GM13977 (cell line): ENCODE measurements at places on chromosomes 4 and X.

- DNase-seq: no peak
Measured at GRCh38 chr4:183409934-183410333, 34.5 kb upstream of the CDKN2AIP start.

DNA sequence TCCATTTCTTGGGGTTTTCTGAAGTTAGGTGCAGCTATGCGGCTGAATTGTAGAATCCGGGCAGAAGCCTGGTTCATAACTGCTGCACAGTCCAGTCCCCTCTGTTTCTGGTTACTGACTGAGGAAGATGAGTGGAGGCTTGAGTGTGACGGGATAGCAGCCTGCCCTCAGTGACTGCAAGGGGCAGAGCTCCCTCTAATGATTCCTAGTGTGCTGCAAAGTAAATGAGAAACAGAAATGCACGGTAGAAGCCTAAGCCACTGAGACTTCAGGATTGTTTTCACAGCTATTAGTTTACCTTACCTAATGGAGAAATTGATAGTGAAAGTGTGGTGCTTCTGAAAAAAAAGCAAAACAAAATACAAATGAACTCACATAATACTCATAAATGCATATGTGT lies 189.2 kb downstream of the GPM6A start:
- DNase-seq: no peak

- DNase-seq: no peak
Measured at GRCh38 chrX:3806630-3807029, 93.2 kb upstream of the PRKX start.

DNA sequence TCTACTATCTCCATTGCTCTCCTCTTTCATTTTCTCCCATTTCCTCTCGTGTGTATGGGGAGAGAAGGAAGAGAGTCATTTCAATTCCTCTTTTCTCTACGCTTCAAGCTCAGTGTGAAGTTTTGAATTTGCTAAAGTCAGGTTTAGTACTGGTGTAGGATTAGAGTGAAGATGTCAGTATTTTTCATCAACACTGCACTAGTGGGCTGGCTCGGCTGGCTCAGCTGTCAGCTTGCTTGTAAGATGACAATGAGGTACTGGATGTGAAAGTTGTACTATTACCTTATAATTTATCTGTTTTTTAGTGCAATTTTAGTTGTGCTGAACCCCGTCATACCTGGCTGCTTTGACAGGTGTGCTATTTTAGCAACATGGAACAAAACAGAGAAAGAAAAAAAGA lies 2.1 kb upstream of the SH2D1A start:
- DNase-seq: no peak

- DNase-seq: no peak
Measured at GRCh38 chrX:93528917-93529316, 144.5 kb downstream of the NAP1L3 start.

- DNase-seq: no peak
Measured at GRCh38 chrX:93741811-93742210, 67.8 kb downstream of the FAM133A start.

- DNase-seq: no peak
Measured at GRCh38 chr4:96955691-96956090, 1115.8 kb downstream of the PDHA2 start.

- DNase-seq: no peak
Measured at GRCh38 chrX:78746496-78746895, 1.0 kb upstream of the LPAR4 start.

DNA sequence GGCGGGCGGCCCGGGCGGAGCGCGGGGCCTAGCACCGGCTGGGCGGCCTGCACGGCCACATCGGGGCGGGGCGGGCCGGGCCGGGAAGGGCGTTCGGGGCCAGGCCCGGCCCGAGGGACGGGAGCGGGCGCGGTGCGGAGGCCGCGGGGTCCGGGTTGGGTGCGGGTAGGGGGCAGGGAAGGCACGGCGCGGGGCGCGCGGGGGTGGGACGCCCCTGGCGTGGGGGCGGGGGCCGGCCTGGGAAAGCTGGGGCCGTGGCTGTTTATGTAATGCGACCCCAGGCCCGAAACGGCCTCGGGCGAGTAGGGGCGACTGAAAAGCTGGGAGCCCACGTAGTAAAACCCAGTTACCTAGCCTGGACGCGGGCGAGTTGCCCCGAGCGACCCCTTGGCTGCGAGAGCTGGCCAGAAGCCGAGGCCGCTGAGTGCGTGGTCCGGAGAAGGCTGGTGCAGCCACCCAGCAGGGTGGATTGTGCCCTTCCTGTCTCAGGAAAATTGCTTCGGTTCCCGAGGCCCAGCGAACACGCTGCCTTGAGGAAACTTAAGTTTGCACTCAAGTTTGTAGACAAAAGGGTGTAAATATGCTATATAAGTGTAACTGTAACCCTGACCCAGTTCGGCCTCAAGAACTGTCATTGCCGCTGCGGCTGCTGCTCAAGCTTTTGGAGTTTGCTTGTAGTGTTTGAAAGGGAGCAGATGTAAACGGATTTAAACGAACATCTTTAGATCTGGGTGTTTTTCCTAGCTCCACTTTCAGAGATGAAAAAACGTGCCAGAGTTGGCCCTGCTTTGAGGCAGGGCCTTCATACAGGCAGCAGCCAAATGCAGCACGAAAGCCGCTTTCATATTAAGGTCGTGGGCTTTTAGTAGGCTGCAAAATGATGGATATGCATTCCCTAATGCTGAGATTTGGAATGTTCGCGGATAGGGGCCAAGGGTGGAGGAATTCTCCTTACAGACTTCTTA lies 674 bp downstream of the SEC24B start:
- peak; percentile 17 for DNase-seq

- DNase-seq: no peak
Measured at GRCh38 chrX:122272011-122272410, 912.1 kb upstream of the GRIA3 start.

- no peak for DNase-seq
Measured at GRCh38 chr4:1826531-1827350, 29.2 kb downstream of the LETM1 start.

DNA sequence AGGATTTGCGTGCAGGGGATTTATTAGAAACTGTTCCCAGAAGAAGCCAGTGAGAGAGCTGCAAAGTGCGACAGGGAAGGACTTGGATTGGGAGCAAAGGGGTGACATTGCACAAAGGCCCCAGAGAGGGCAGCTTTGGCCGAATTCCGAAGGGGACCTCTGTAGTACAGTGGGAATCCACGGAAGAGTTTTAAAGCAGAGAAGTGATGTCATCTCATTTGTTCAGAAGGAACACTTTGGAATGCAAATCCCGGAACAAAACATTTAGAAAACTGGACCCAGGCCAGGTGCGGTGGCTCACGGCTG lies 71.7 kb downstream of the FAM184B start:
- DNase-seq: no peak

- DNase-seq: no peak
Measured at GRCh38 chrX:31236231-31236630, 164.4 kb upstream of the FTHL17 start.

GRCh38 chr4:92305148-92305877 lies 1.5 kb downstream of the GRID2 start:
- DNase-seq: peak; percentile 21

DNA sequence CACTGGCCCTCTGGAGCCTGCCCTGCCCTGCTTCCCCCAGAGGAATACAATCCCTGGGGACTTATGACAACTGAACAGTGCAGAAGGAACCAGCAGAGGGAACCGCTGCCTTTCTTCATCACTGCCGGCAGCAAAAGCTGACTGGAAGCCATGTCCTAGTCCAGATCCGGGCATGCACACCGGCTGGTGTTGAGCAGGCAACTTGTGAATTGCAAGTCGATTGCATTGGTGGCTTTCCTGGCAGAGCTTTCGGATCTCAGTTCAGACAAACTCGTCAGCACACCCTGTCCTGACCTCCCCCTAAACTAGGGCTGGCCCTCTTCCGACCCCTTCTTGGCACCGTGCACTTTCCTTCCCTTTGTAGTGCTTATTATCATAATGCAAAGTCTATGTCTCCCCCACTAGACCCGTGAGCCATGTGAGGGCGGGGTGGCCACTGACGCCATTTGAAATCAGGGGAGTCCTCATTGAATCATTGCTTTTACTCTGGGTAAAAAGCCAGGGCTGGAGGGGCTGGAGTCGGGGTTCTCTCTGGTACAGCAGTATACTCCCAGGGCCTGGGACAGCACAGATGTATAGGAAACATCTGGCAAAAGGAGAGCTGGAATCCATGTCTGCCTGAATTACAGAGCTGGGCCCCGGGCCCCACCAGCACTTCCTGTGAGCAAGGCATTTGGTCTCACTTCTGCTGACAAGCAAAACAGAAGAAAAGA lies 1.8 kb downstream of the ARHGAP4 start:
- DNase-seq: peak; percentile 57

GRCh38 chrX:97474933-97475332 lies 591.2 kb downstream of the RPA4 start:
- no peak for DNase-seq

GRCh38 chr4:101186567-101187184 lies 160.7 kb downstream of the PPP3CA start:
- DNase-seq: no peak

DNA sequence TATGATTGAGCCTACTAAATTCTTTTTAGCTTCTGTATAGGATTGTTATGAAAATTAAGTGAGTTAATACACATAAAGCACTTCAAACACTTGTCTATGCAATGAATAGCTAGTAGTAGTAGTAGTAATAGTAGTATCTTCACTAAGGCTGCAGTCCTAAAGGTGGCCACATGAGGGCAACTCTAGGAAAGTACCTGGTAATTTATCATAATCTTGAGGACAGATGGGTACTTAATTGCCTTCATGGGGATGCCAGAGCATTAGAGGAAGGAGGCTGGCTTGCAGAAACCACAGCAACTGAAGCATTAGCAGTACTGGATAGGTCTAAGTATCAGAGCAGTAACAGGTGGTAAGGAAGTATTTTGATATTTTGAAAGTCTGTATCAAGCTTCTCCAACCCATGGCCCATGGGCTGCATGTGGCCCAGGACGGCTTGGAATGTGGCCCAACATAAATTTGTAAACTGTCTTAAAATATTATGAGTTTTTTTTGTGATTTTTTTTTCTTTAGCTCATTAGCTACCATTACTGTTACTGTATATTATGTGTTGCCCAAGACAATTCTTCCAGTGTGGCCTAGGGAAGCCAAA lies 17.3 kb downstream of the NIPAL1 start:
- no peak for DNase-seq

DNA sequence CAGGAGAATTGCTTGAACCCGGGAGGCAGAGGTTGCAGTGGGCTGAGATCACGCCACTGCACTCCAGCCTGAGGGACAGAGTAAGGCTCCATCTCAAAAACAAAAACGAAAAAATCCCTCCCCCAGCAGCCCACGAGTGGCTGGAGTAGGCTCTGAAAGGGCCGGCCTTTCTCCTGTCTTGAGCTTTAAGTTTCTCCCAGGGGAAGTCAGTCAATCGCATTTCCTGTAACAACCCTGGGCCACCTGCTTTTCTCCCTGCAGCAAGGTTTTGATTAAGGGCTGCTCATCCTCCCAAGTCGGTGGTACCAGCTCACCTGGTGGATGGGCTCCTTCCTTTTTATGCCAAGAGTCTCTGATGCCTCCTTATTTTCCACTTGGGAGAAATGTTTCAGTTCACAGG lies 2.0 kb upstream of the NYX start:
- DNase-seq: no peak

- DNase-seq: no peak
Measured at GRCh38 chr4:148704291-148704690, 262.1 kb upstream of the NR3C2 start.

GRCh38 chr4:133095591-133095990 lies 53.5 kb upstream of the PCDH10 start:
- DNase-seq: no peak

DNA sequence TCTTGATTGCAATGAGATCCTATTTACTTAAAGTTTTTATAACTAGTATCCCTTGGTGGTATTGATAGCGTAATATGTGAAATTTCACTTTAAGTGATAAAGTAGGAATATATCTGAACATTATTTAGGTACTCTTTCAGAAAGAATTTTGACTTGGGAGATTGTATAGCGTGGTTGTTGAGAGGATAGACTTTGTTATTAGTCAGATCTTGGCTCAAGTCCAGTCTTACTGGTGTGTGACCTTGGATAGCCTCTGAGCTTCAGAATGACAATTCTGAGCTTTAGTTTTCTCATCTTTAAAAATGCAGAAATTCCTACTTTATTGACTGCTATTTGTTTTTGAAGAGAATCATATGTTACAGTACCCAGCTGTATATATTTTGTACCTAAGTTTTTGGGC lies 32.6 kb downstream of the DCK start:
- no peak for DNase-seq

DNA sequence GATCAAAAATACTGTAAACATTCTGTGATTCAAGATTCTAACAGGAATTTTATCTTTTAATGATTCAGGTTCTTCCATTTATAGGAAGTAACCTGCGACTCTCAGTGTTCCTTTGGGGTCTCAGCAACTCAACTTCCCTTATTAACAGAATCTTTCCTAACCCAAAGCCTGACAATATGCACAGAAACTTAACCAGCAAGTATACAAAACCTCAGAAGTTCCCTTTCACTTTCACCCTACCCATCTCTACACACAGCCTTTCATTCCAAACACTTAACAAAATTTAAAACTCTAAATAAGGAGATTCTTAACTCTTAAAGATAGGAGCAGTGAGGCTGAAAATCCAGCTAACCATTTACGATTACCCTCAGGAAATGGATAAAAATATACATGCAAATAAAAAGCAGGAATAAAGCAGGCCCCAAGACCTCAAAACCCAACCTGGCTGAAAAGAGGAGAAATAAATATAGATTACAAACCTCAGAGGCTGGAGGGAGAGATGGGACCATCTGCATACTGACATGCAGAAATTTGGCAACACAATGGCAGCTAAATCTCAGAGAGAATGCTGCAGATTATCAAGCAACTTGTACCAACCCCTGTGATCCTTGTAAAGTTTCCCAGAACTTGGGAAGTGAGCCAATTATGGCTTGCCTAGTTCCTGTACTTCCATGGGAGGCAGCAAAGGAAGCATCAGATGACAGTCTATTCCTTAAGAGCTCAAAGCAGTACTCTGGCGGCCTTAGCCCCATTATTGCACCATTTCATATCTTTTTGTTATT lies 101.0 kb downstream of the ATP11C start:
- DNase-seq: no peak
